ENCODE measurements at places on chromosomes 4 and X.

GRCh38 chr4:83498187-83498586 lies 13.3 kb upstream of the ABRAXAS1 start:
- DNase-seq, result no peak

DNA sequence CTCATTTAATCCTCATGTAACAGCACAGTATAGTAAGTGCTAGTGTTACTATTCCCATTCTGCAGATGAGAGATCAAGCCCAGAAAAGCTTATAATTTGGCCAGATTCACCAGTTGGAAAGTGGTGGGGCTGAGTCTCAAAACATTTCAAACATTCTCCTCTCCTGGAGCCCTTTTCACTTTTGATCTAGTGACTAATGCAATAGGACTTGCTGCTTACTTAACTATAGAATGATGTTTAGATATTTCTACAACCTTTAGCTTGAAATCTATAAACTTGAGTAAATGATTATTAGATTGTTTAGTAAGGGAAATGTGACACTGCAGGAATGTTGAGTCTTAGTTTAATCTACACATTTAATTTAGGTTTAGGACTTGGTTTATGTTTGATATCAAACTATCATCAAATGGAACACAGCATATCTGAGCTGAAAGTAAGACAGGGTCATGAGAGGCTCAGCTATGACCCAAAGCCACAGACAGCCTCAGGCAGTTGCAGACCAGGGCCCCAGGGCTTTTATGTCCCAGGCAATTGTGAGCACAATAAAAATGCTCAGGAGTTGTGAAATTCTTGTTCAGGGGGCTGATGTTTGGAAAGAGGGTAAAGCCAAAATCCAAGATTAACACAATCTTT lies 199.5 kb upstream of the HS3ST1 start:
- no peak for DNase-seq

DNA sequence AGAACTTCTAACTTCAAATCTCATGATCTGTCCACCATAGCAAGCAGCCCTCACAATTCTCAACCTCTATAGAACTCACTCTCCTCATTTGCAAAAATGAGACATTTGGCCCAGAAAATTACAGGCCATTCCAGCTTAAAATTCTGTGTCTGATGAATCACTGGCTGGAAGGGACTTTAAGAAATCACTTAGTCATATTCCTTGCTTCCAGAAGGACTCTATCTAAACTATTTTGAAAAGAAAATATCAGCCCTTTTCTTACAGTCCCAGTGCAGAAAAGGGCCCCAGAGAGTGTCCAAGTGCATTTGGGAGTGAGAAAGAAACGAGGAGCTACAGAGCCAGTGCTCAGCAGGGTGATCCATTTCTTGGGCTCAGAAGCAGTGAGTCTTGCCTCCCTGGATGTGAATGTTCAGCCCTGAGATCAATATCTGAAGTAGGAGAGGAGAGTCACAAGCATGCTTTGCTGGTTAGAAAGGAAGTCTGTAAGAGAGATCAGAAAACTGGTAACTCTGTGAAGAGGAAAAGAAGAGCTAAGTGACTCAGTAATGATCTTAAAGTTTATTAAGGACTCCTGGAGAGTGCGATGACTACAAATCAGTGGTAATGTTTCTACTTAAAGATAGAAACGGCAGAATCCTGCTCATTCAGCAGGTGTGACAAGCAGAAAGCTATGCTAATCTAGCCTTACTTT lies 139.8 kb downstream of the PALLD start:
- no peak for DNase-seq

DNA sequence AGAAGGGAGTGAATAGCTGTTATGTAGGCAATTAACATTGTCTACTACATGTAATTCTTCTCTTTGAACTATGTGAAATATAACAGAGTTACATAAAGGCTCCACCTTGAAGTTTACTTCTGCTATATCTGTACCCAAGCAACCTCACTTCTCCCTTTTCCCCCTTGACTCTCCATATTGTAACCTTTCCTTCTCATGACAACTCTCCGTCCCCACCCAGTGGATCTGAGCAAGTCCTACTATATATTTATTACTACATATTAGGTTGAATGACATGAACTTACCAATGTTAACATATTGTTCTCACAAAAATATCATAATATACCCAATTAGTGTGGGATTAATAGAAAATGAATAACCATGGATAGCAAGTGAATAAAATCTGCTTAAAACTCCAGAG lies 93.2 kb upstream of the ATP8A1 start:
- DNase-seq, result peak; percentile 4

DNA sequence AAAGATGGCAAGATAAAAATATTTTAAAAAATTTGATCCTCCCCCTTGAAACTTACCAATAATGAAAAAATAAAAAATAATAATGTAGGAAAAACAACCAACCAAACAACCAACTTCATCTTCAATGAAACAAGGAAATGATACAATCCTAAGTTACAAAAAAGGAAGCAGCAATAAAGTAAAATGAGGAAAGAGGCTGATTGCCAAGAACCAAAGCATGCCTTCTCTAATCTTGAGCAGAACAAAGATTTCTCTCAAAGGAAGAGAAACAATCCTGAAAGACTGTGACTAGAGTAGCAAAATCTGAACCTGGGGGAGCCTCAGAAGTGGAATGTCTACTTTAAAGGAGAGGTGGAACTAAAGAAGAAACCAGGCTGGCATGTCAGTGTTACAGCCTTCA lies 10.9 kb upstream of the WDFY3 start:
- DNase-seq, result no peak

DNA sequence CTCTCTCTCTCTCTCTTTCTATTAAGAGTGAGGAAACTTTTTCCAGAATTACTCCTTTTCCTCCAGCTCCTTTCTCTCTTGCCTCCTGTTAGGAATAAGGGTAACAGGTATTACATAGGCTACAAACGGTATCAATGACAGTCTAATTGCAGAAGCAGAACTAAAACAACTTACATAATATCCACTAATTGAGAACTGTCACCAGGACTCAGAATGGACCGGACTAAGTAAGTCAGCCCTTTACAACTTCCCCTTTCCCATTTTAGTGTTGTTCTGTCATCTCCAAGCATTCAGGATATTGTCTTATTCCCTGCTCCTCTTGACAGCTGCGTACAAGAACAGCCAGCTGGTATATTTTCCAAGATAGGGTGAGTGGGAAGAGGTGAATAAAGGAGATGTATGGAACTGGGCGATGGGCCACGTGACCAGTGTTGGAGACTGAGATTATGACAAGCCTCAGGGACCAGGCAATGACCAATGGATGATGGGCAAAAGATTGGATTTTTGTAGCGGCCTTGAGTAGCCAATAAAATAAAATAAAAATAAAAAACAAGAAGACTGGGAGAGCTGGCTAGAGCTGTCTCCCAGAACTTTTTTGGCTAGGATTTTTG lies 2.3 kb upstream of the FNIP2 start:
- no peak for DNase-seq

DNA sequence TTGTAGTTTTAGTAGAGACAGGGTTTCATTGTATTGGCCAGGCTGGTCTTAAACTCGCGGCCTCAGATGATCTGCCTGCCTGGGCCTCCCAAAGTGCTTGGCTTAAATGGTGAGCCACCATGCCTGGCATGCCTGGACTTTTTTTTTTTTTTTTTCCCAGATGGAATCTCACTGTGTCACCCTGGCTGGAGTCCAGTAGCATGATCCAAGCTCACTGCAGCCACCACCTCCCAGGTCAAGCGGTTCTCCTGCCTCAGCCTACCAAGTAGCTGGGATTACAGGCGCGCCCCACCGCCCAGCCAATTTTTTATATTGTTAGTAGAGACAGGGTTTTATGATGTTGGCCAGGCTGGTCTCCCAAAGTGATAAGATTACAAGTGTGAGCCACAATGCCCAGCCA lies 8.4 kb downstream of the UBE2K start:
- DNase-seq, result no peak

- DNase-seq, result no peak
Observed at GRCh38 chr4:1568855-1569460, 115.2 kb downstream of the FAM53A start.

DNA sequence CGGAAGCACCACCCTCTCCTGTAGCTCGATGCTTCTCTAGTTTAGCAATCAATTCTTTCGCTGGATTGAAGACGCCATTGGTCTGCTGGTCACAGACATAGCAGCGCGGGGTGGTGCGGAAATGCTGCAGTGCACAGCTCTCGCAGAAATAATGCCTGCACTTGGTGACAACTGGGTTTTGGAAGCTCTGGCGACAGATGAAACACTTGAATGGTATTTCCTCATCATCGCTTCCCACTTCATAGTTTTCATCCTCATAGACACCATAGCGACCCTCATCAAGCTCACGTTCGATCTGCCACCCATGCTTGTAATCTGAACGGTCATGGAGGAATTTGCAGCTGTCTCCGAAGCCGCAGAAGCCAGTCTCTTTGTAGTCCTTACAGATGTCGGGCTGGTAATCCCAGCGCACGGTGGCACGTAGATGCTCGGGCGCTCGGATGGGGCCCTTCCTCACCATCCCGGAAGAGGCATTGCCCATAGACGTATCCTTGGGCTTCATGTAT lies 854 bp downstream of the RNF113A start:
- DNase-seq, result no peak

GRCh38 chrX:71533851-71534561 lies 1.1 kb downstream of the OGT start:
- no peak for DNase-seq

DNA sequence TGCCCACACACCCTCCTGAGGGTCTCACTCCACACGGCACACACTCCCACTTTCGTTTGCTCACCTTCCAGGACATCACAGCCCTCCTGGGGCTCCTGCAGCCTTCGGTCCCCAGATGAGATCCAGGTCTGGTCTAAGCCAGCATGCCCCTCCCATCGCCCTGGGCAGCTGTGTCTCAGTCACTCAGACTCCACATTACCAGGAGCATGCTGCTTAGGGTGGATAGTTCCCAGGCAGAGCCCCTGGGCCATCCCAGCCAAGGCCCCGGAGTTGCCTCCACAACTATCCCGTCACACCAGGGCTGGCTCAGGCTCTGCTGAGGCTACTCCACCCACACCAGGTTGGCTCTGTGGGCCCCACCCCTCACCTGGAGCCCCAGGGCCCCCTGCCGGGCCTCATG lies 50.4 kb upstream of the PSAPL1 start:
- DNase-seq, result no peak

- no peak for DNase-seq
Observed at GRCh38 chr4:107125496-107125895, 89.4 kb upstream of the DKK2 start.
